Stimulated activated CD4-positive, alpha-beta T cell treated with anti-CD3 and anti-CD28 coated beads, Interleukin-12 subunit alpha, Interleukin-12 subunit beta, amount 100 ng/mL, for 24 hours (primary cell): ENCODE measurements at places on chromosomes 11 and 22.

- no peak for DNase-seq
Observed at GRCh38 chr11:72239313-72239848, 4.6 kb downstream of the PHOX2A start.

DNA sequence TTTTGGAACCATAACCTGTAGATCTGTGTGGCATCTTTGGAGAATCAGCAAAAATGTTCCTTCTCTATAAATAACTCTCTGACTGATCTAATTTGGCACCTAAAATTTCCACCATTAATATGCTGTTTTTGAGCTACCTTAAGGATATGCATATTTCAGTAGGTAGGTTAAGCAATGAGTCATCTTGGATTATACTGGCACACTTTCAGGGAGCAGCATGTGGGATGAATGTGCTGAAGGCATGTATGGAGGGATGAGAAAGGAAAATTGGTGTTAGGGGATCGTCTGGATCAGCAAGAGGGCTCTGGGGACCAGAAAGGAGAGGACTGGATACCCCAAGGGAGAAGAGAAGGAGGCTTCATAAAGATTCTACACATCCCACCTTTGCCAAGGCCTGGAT, 44.6 kb upstream of the ELF5 start:
- no peak for DNase-seq

DNA sequence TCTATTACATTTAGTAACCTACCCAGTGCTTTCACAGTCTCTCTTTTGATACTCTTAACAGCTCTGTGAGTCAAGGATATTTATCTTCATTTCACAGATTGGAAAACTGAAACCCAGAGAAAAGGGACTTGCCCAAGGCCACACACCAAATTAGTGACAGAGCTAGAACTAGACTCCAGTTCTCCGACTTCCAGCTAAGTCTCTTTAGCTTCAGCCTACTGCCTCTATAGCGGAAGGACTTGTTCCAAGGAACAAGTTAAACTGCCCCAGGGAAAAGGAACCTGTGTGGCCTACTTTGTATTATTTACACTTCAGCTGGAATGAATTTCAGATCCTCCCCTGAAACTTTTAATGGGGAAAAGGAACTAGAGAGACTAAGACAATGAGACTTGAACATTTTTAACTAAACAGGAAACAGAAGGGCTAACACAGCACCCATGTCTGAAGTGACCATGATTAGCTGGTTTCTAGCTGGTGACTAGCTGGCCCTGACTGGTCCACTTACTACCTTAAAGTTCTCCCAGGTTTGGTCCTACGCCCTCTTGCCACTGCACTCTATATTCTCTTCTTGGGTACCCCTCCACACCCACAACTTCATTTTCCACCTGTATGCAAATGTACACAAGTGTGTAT, 1.3 kb downstream of the LRRC51 start:
- no peak for DNase-seq

DNA sequence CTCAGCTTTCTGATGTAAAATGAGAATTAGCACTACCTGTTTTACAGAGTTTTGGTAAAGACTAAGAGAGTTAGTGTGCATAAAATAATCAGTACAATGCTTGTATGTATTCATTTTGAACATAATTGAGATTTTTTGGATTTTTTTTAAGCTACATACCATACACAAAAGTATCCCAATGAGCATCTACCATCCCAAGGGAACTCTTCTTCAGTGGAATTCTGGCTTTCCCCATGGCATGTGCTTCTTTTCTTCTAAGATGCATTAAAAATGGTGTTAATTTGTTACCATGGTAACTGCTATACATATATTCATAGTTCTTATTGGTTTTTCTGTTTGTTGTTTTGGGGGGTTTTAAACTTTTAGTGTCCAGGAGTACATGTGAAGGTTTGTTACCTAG, 17.7 kb downstream of the OR8D1 start:
- DNase-seq: no peak

GRCh38 chr11:44779736-44780520, 53.2 kb downstream of the TSPAN18 start:
- DNase-seq: no peak

DNA sequence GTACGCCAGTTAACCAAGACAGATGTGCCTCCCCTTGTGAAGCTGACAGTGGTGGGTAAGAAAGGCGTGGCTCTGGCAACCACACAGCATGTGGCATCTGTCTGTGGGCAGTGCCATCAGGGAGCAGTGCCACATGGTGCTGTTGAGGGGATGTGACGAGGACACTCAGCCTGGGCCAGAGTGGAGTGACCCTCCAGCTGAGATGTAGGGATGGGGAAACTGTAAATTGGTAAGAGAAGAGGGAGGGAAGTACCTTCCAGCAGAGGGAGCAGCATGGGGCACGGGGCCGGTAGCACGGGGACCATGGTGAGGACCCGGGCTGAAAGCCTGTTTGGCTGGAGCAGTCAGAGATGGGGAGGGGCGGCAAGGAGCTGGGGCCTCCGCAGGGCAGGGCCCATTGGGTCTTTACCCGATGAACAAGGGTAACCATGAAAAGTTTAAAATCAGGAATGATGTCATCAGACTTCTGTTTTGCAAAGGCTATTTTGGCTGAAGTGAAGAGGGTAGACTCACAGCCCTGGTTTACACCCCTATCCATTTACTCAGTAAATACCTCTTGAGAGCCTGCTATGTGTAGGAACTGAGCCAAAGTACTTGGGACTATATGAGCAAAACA, 10.4 kb downstream of the TMPRSS6 start:
- DNase-seq: no peak

GRCh38 chr11:15970506-15971214, 385.7 kb downstream of the SOX6 start:
- no peak for DNase-seq

DNA sequence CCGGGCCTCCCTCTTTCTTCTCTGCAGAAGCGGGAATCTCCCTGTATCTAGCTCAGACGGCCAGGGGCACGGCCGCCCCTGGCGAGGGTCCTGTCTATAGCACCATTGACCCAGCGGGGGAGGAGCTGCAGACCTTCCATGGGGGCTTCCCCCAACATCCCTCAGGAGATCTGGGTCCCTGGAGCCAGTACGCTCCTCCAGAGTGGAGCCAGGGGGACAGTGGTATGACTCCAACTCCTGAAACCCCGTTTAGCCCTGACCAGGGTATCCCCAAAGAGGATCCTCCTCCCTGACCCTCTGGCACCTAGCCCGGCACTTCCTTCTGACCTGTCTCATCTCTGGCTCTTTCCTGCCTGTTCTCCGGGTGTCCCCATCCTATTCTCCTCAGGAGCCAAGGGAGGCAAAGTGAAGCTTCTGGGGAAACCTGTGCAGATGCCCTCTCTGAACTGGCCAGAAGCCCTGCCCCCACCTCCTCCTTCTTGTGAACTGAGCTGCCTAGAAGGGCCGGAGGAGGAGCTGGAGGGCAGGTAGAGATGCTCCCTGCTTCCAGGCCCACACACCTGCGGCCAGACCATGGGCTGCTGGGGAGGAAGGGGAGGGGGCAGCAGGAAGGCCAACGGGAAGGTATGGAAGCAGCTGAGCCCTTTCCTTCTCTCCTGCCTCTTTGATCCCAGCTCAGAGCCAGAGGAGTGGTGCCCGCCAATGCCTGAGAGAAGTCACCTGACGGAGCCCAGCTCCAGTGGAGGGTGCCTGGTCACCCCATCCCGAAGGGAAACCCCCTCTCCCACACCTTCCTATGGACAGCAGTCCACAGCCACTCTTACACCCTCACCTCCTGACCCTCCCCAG, 12.9 kb downstream of the ROBO3 start:
- DNase-seq: no peak

- DNase-seq: no peak
Observed at GRCh38 chr11:125072961-125073590, 10.0 kb downstream of the SLC37A2 start.

GRCh38 chr11:405954-406795, 8.6 kb downstream of the SIGIRR start:
- DNase-seq: no peak

DNA sequence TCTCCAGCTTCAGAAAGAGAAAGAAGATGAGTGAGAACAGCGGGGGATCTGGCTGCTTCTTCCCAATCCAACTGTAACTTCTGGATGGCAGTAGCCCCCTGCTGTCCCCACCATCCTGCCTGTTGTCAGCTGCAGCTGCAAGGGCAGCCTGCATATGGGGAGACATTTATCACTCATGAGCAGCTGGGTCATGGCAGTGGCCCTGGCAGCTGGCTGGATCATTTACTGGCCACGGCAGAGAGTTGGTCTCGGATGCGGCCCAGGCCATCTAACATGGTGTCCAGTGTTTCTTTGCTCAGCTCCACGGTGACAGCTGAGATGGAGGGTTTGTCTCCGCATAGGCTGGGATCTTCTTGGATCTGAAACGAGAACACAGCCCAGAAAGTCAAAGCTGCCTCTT, 14.8 kb downstream of the COMMD9 start:
- no peak for DNase-seq

DNA sequence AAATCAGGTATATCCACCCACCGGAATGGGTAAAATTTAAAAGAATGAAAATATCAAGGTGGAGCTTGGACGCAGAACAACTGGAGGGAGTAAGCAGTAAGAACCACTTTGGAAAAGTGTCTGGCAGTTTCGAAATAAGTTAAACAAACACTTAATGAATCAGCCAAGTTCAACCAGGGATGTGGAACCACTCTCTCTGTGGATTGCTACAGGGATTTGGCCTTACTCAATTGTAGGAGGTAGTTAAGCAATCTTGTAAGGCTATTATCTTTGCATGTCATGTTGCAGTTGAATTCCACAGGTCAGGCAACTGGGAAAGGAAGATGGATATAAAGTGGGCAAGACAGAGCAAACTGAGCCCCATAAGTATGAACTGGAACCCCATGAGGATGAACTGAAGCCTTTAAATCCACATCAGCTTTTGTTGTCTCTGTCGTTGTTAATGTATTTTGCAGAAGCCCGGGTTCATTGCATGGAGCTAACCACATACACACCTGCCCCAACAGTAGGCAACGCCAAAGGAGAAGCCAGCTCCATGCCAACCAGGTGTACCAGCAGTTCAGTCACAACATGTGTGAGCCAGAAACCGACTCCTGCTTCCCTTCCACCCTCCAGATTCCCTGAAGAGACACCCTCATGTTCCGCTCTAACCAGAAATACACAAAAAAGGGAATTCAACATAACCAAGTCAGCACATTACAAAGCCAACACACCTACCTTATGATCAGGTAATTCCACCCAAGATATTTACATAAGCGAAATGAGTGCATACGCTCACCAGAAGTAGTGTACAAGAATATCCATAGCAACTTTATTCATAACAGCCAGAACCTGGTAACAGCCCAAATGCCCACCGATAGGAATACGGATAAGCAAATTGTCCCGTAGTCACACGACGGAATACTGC, 8.0 kb upstream of the SLC43A3 start:
- no peak for DNase-seq

- DNase-seq: no peak
Observed at GRCh38 chr11:62806611-62807121, 1.4 kb upstream of the NXF1 start.

- DNase-seq: no peak
Observed at GRCh38 chr11:114251815-114252337, 44.3 kb upstream of the NNMT start.

- DNase-seq: no peak
Observed at GRCh38 chr22:36741204-36741793, 34.6 kb downstream of the IFT27 start.

- DNase-seq: no peak
Observed at GRCh38 chr11:103055221-103055890, 36.6 kb downstream of the DCUN1D5 start.

GRCh38 chr22:45975164-45976161, 1.5 kb downstream of the WNT7B start:
- DNase-seq: no peak

DNA sequence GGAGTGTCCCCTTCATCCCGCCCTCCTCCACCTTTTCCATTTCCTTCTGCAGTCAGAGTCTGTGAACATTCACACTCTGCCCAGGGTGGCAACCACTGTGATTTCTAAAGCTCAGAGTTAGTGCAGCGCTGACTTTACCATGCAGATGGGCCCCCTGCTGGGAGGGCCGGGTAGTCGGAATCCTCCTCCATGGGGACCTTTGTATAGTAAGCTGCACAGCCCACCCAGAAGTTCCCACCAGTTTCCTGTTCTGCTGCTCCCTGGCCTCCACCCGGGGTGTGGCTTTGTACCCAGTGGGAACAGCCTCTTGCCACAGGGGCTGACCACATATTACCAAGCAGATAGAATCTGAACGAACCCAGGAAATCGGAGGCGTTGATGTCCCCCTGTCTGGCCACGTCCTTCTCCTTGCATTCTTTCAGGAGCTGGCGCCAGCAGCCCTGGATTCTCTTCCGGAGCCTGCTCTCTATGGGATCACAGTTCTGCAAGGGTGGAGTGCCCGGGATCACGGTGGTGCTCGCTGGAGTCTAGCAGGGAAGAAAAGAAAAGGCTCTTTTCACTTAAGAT, 125.3 kb downstream of the MPPED1 start:
- DNase-seq: no peak

DNA sequence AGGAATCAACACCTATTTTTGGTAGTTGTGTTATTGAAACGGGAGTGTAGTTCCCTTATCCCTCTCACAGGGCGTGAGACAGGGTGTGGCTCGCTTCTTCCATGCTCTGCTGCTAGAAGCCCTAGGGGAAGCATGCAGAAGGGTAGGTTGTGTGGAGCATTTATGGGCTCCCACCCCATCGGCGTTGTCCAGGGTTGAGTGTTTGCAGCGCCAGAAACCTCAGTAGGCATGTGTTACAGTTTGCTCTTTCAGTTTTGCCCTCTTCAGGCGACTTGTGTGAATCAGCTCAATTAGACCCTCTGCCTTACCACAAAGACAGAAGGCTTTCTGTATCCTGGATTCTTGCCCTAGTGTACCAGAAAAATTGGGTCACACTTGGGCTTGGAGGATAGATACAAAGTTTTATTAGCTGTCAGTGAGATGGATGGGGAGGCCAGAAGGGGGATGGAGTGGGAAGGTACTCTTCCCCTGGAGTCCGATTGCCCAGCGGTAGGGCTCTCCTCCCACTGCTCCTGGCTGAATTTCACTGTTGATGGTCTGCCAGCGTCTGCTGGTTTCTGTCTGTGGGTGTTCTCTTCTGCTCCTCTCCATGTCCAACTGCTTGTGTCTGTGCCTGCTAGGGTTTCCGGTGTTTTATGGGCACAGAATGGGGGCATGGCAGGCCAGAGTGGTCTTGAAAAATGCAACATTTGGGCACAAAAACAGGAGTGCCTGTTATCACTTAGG, 358.3 kb upstream of the CTSC start:
- no peak for DNase-seq

DNA sequence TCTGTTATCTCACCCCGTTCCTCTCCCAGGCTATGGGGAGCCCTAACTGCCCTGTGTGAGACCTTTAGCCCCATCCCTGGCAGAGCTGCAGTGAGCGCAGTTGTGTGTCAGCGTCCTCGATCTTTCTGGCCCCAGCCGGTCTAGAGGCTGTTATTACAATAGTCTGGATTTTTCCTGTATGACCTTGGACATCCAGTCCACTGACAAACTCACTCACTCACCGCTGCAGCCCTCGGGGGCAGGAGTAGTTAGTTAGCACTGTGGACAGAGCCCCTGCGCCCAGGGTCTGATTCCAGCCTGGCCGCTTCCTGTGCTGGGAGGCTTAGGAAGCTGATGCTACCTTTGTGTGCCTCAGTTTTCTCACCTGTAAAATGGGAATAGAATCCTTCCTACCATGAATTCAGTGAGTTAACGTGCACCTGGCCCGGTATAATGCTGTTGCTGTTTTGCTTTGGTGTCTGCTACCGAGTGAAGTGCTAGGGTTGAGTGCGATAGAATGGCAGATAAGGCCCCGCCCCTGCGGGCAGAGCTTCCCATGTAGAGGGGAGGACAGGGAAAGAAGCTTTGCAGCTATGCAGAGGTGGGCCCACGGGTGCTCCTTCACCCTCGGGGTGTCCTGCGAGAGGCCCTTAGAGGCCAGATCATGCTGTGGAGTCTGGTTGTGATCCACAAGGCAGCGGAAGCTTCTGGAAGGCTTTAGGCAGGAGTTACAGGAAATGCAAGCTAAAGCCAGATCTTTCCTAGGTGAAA, 3.0 kb downstream of the LRP5 start:
- DNase-seq: no peak

- DNase-seq: no peak
Observed at GRCh38 chr11:2677127-2677526, 22.7 kb downstream of the KCNQ1OT1 start.
